Colonic mucosa (tissue), 4 donors: ENCODE measurements at places on chromosomes 4 and X. TPM values are rescaled to one million over a fixed set of nuclear protein-coding genes. Genes with fewer than 3 reads are reported as not detected.

- DNase-seq: no peak
Observed at GRCh38 chrX:7143941-7144525, 3.5 kb upstream of the STS start.

GRCh38 chr4:107050525-107051135 lies 14.5 kb upstream of the DKK2 start:
- DNase-seq: no peak

DNA sequence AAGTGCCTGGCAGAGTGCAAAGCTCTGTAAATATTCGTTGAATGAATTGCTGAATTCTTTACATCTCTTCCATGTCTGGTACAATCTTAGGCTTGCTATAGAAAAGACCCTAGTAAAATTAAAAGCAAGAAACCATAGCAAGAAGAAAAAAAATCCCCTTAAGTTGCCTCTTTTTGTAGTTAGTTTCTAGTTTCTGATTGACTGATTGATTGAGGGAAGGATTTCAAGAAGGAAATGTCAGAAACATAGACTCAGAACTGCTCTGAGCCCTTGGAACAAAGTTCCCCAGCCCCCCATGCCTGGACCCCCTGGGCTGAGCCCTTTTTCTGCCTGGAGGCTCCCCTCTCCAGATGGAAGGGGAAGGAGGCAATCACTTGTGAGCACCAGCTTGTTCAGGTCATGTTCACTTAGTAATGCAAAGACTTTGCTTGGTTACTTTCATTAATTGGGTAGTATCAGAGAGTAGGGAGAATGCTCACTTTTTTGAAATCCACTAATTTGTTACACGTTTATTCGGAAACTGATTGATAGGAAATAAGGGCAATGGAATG lies 35.6 kb downstream of the DAPP1 start:
- no peak for DNase-seq

DNA sequence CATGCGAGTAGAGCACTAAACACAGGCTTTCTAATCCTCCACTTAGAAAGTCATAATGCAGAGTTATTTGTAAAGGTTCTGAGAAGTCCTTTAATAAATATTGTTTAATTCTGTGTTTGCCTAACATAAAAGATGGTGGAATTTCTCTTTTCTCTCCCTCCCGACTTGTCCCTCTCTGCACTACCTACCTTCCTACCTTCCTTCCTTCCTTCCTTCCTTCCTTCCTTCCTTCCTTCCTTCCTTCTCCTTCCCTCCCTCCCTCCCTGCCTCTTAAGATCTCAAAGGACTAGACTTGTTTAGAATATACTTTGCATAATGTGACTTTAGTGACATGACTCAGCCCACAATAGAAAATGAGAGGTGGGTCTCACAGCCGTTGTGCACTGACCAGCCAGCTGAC lies 156.3 kb upstream of the TAPT1 start:
- DNase-seq: no peak

DNA sequence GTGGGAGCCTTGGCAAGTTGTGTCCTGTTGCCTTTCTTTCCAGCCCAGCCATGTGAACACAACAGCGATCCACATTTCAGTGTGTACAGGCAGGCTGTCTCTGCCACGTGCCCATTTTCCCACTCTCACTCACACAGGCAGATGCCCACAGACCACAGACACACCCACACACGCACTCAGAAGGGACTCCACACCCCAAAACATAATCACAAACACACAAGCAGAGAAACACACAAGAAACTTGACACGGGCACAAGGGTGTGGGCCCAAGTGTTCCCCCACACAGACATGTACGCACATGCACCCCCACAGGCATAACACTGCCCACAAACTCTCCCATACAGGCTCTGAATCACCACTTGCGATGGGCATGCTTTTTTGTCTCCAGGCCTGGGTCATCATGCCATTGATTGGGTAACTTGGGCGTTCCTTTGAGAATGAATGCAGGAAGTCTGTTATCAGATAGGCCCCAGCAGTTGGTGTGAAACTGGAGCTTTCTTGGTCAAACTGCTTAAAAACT lies 84.3 kb downstream of the NBDY start:
- no peak for DNase-seq

GRCh38 chrX:99795495-99795894 lies 614.6 kb downstream of the PCDH19 start:
- DNase-seq: no peak

DNA sequence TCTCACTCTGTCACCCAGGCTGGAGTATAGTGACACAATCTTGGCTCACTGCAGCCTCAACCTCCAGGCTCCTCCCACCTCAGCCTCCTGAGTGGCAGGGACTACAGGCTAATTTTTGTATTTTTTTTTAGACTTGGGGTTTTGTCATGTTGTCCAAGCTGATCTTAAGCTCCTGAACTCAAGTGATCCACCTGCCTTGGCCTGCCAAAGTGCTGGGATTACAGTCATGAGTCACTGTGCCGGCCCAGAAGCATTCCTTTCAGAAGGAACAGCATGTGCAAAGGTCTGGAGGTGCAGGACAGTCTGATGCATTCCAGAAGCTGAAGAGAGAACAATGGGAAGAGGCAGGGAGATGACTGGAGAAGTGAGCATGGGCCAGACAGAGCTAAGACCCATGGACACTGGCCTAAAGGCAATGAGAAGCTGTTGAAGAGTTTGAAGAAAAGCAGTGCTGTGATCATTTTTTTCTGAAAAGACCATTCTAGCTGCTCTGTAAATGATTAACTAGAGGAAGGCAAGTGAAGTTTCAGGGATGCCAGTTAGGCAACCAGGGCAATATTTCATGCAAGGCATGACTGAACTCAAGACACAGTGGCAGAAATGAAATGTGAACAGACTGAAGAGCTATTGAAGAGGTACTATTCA lies 43.2 kb downstream of the MANBA start:
- no peak for DNase-seq

Gene GPR101
- total RNA-seq: not detected

Gene NDUFC1
- 89.9 TPM for total RNA-seq

Gene CENPVL2
- total RNA-seq: not detected

Gene SMIM14
- 69.4 TPM for total RNA-seq

Gene IL13RA2
- not detected for total RNA-seq
